ENCODE measurements at places on chromosomes 7 and 10. TPM values are rescaled to one million over a fixed set of nuclear protein-coding genes. Genes with fewer than 3 reads are reported as not detected.
A peak's percentile ranks its signal among the peaks of the same experiment; 100 is the strongest.

Gene AKR1D1
- not detected for total RNA-seq

Gene GOLGA7B
- total RNA-seq, result 0.07 TPM

GRCh38 chr10:61175316-61175715 lies 231.3 kb upstream of the RHOBTB1 start:
- no peaks in the 10 kb centered on the region for H3K4me1 ChIP-seq
- no peak overlapping the region for H3K4me3 ChIP-seq
- no peak for DNase-seq
- H3K36me3 ChIP-seq, result no peaks in the 10 kb centered on the region
- H3K27me3 ChIP-seq, result no peaks in the 10 kb centered on the region
- H3K27ac ChIP-seq, result no peak overlapping the region

DNA sequence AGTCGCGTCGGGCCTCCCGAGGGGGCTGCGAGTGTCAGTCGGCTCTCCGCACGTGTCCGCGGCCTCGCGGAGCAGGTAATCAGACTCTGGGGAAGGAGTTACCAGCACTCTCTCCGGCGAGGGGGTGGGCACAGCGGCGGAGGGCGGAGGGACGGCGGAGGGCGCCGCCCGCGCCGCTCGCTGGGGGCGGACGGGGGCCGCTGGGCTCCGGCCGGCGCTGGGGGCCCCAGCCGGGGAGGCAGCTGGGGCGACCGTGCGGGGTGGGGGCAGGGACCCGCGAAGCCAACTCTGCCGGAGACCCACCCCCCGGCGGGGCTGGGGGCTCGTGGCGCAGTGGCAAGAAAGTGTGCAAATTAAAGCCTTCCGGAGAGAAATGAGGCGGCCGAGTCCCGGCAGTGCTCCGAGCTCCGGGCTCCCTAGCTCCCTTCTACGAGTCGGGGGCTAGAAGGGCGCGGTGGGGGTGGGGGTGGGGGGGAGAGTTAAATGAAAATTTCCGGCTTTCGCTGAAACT lies at the start of gene CDK6:
TSS of gene CDK6 (minus strand) at position 85 of the 511 bp plus-strand sequence. CDS start 3,250 bp downstream, outside the sequence.
- H3K4me3 ChIP-seq, result peak within 1 kb of the TSS; percentile 91
- DNase-seq, result no peak
- no peaks in the 10 kb centered on the region for H3K27me3 ChIP-seq
- H3K36me3 ChIP-seq, result no peaks in the 10 kb centered on the region
- peaks cover 12% of the 10 kb centered on the region for H3K4me1 ChIP-seq
